Activated CD4-positive, alpha-beta T cell treated with anti-CD3 and anti-CD28 coated beads, Interleukin-2, amount 50 U/mL, for 4 hours (primary cell): ENCODE measurements at places on chromosomes 1 and 21.

DNA sequence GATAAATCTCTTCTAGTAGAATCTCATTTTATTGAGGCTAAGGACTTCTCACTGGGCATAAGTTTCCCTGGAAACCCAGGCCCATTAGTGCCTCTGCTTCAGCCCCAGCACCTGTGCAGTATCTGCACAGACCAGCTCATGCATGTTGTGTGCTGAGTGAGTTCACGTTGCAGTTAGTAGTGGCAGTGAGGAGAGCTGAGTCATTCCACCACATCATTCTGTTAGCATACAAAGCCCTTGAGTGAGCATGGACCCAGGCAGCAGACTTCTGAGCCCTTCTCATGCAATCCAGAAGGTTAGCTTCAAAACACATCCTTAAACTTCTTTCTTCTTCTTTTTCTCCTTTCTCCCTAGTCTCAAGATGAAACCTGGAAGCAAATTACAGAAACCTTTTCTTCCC is 45.8 kb upstream of the NTPCR start:
- DNase-seq, result no peak

DNA sequence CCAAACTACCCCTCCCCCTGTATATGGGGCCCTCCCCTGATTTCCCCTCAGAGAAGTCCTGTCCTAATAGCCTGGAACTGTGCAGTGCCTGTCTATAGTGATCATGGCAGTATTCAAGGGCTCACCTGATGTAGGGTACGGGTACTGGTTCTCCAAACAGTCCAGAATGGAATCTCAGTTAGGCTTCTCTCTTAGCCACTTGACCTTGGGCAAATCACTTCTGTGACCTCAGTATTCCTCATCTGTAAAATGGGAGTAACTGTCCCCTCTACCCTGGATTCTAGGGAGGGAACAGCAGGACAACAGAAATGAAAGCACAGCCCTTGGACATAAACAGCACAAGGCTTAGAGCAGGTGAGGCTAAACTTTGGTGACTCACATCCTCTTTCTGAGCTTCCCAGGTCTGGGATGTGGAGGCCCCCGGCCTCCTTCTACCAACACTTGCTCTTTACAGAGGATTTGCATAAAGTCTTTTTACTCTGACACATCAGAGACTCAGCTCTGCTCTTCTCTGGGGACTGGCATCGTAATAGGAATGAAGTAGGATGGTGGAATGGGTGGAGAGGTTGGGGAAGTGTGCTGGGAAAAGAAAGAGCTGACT is 20.0 kb upstream of the PDZK1IP1 start:
- no peak for DNase-seq

DNA sequence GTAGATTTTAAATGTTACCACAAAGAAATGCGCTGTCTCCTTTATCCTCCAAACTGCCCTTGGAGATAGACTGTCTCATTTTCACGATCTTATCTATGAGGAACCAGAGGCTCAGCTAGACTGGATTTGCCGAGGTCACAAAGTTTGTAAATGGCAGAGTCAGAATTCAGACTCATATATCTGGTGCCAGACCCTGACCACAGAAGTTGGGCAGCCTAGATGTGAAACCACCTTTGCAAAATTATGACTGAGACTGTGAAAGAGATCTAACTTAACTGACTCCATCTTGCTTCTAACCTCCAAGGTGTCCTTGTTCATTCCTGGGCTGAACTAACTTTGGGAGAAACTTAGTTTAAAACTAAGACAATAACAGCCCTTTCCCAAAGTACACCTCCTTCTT is 14.1 kb downstream of the CNR2 start:
- no peak for DNase-seq

GRCh38 chr1:101262060-101262459 is 25.2 kb downstream of the S1PR1 start:
- no peak for DNase-seq

GRCh38 chr1:158286487-158286886 is 3.2 kb upstream of the CD1C start:
- DNase-seq, result no peak
